Activated T-cell treated with anti-CD3 and anti-CD28 coated beads, Interleukin-2, amount 50 U/mL, for 72 hours (primary cell): ENCODE measurements at places on chromosomes 6 and 20. TPM values are rescaled to one million over a fixed set of nuclear protein-coding genes. Genes with fewer than 3 reads are reported as not detected.
A peak's percentile ranks its signal among the peaks of the same experiment; 100 is the strongest.

- H3K4me1 ChIP-seq: peaks cover 88% of the 10 kb centered on the region
- peak overlapping the region; percentile 97 for H3K27ac ChIP-seq
- peak; percentile 61 for DNase-seq
- peaks cover 32% of the 10 kb centered on the region for H3K36me3 ChIP-seq
These were observed 65.8 kb downstream of the ADTRP start for GRCh38 chr6:11712760-11713159.

- H3K36me3 ChIP-seq: no peaks in the 10 kb centered on the region
- no peak for DNase-seq
- no peak overlapping the region for H3K4me3 ChIP-seq
- no peaks in the 10 kb centered on the region for H3K4me1 ChIP-seq
- no peak overlapping the region for H3K27ac ChIP-seq
- no peaks in the 10 kb centered on the region for H3K27me3 ChIP-seq
These were observed 1237.5 kb upstream of the MAP3K7 start for GRCh38 chr6:91824331-91824730.

DNA sequence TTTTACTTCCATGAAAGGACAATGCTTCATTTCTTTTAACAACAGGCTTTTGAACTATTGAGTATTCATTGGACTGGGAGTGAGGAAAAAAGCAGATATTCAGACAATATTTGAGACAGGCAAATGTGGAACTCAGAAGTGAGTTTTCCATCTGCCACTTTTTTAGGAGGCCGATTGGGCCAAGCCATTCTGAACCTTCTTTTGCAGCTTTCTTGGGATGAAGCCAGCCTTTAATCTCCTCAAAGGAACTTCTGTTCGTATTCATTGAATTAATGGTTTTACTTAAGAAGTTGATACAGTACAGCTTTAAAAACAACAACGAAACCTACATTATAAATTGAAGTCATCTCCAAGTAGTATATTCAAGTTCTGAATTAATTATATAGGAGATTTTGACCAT lies 187.1 kb upstream of the RNF217 start:
- no peaks in the 10 kb centered on the region for H3K4me1 ChIP-seq
- H3K27me3 ChIP-seq: no peaks in the 10 kb centered on the region
- no peaks in the 10 kb centered on the region for H3K36me3 ChIP-seq
- H3K4me3 ChIP-seq: no peak overlapping the region
- no peak overlapping the region for H3K27ac ChIP-seq

DNA sequence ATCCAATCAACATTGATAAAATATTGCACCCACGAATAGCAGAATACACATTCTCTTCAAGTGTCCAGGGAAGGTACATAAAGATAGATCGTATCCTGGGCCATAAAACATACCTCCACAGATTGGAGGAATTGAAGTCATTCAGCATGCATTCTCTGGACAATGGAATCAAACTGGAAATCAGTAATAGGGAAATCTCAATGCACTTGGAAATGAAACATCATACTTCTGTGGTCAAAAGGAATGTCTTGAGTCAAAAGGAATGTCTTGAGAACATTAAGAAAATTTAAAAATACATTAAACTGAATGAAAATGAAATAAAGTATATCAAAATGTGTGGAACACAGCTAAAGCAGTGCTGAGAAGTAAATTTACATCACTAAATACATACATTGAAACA lies 138.8 kb downstream of the TFAP2A start:
- no peaks in the 10 kb centered on the region for H3K36me3 ChIP-seq
- no peaks in the 10 kb centered on the region for H3K27me3 ChIP-seq
- H3K4me1 ChIP-seq: no peaks in the 10 kb centered on the region
- no peak overlapping the region for H3K4me3 ChIP-seq
- H3K27ac ChIP-seq: no peak overlapping the region

DNA sequence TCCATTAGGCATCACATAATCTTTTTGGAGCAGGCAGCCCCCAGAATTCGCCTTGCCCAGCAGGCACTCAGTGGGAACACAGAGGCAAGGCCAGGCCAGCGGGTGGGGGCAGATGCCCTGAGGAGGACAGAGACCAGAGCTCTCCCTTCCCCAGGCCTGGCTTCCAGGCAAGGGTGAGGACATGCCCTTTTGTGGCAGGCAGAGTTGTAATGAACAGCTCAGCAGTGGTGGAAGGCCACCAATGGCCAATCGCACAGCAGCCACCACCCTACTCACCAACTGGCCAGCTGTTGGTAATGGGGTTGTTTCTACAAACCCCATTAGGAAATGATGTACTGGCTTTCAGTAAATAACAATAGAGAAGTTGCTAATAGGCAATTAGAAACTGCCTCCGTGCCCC lies 15.4 kb upstream of the DDO start:
- no peak overlapping the region for H3K4me3 ChIP-seq
- H3K27me3 ChIP-seq: peaks cover 8% of the 10 kb centered on the region
- H3K4me1 ChIP-seq: no peaks in the 10 kb centered on the region
- DNase-seq: no peak
- H3K27ac ChIP-seq: no peak overlapping the region

- H3K4me1 ChIP-seq: no peaks in the 10 kb centered on the region
- no peak for DNase-seq
- H3K36me3 ChIP-seq: no peaks in the 10 kb centered on the region
- peaks cover 6% of the 10 kb centered on the region for H3K27me3 ChIP-seq
These were observed 596.0 kb downstream of the EPM2A start for GRCh38 chr6:145139140-145139850.

DNA sequence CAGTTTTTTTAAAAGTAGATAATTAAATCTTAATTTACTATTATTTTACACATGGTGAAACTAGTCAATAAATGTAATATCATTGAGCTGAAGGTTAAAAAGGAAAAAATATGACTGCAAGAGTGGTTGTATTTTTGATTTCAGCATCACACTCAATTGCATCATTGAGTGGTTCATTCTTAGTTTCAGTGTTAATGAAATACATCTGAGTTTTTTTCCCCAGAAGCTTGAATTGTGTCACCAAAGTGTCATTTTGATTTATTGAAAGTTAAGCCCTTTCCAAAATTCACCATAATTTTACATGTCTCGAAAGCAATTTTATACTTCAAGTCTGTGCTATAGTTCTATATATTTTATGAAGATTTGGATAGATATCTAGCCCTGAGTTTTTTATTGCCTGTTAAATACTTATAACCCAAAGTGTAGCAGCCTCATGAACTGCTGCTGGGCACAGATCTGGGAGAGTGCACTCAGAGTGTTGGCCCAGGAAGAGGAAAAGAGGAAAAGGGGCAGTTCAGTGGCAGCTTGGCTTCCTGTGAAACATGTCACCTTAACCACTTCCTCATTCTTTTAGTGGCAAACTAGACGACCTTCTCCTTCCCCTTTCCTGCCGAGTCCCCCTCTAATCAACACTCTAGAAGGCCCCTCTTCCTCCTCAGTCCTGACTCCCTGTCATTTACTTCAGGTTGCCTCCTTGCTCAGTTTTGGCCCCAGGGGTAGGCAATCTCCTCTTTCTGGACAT lies 140.7 kb downstream of the ESR1 start:
- DNase-seq: no peak
- H3K27me3 ChIP-seq: no peaks in the 10 kb centered on the region
- H3K4me3 ChIP-seq: no peak overlapping the region
- H3K36me3 ChIP-seq: peaks cover 4% of the 10 kb centered on the region
- H3K4me1 ChIP-seq: peaks cover 12% of the 10 kb centered on the region

- H3K4me3 ChIP-seq: no peak overlapping the region
- DNase-seq: no peak
- no peak overlapping the region for H3K27ac ChIP-seq
- H3K36me3 ChIP-seq: no peaks in the 10 kb centered on the region
- no peaks in the 10 kb centered on the region for H3K27me3 ChIP-seq
These were observed 384.8 kb downstream of the ADGRB3 start for GRCh38 chr6:69019832-69020231.

DNA sequence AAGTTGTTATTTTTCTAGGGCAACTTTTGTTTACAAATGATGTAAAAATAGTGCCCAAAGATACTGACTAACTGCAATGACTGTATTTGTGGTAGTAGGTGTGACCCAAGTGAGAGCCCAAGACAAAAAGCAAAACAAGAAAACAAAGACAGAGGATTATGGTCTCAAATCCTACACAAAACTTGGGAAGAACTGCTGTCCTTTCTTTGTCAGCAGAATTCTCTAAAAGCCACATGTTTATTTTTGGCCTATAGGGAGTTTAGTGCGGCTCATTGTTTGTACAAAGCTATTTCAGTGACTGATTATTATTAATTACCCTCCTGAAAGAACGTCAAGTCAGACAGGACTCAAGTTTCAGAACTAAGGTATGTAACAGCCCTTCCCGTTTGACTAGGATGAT lies 509.2 kb upstream of the SLC35B3 start:
- no peak for DNase-seq
- H3K27ac ChIP-seq: no peak overlapping the region
- no peak overlapping the region for H3K4me3 ChIP-seq
- no peaks in the 10 kb centered on the region for H3K36me3 ChIP-seq

GRCh38 chr6:155936551-155936950 lies 480.9 kb upstream of the NOX3 start:
- H3K27me3 ChIP-seq: no peaks in the 10 kb centered on the region
- DNase-seq: no peak
- H3K27ac ChIP-seq: no peak overlapping the region
- H3K4me1 ChIP-seq: no peaks in the 10 kb centered on the region

- no peak overlapping the region for H3K27ac ChIP-seq
- no peak overlapping the region for H3K4me3 ChIP-seq
- H3K36me3 ChIP-seq: peaks cover 16% of the 10 kb centered on the region
- no peak for DNase-seq
- H3K27me3 ChIP-seq: no peaks in the 10 kb centered on the region
These were observed 7.2 kb downstream of the ACTR5 start for GRCh38 chr20:38755324-38755910.

GRCh38 chr20:18004384-18005031 lies 35.7 kb downstream of the MGME1 start:
- H3K36me3 ChIP-seq: no peaks in the 10 kb centered on the region
- no peaks in the 10 kb centered on the region for H3K4me1 ChIP-seq

DNA sequence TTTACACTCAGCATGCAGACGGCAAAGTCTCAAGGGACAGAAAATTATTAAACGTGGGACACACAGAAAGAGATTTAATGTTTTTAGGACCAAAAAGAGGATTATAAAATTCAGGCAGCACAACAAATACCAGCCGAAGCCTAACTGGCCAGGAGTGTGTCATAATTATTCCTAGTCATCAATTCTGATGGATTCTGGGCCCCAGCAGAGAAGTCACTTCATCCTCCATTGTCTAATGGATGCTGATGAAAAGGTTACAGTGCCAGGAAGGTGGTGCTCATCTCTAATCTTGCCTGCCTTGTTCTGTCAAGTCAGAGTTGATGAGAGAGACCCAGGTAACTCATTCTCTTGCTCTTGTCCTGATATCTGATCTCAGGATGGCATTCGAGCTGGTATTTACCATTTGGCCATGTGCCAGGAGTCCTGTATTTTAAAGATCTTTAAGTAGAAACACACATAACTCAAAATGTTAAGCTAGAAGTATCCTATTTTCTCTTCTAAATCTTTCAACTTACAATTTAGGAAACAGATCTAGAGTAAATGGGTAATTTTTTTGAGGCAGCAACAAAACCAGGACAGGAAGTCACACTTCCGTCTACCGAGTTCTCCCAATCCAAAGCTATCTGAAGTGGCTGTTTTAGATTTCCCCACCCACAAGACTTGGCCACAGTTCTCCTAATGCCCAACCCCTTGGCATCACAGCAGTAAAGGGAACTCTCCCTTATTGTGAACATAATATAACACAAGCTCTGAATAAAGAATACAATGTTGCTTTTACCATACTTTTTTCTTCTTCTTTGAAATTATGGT lies 50.0 kb downstream of the ADAT2 start:
- peaks cover 7% of the 10 kb centered on the region for H3K27me3 ChIP-seq
- H3K27ac ChIP-seq: no peak overlapping the region
- no peak overlapping the region for H3K4me3 ChIP-seq
- H3K36me3 ChIP-seq: no peaks in the 10 kb centered on the region

DNA sequence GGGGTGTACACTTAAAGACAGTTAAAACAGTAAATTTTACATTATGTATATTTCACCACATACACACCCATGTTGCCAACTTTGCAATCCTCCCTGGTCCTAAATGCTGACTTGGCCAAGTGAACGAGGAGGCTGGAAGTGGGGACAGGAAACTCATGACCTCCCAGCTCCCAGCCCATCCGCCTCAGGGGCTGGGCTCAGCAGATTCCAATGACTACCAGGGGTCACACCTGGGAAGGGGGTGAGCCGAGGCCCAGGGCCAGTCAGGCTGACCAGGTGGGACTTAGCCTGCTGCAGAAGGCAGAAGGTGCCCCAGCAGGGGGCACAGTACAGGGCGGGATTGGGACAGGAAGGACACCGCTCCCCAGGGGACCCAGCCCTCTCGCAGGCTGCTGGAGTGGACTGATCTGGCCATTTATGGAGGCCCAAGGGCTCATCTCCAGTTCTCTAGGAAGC lies 2.4 kb downstream of the SIGLEC1 start:
- H3K36me3 ChIP-seq: no peaks in the 10 kb centered on the region
- no peak overlapping the region for H3K4me3 ChIP-seq
- no peak for DNase-seq
- H3K4me1 ChIP-seq: no peaks in the 10 kb centered on the region
- peaks cover 8% of the 10 kb centered on the region for H3K27me3 ChIP-seq
- no peak overlapping the region for H3K27ac ChIP-seq

- H3K36me3 ChIP-seq: no peaks in the 10 kb centered on the region
- H3K4me1 ChIP-seq: peaks cover 18% of the 10 kb centered on the region
- H3K4me3 ChIP-seq: peak overlapping the region; percentile 97
- H3K27ac ChIP-seq: peak overlapping the region; percentile 95
- no peaks in the 10 kb centered on the region for H3K27me3 ChIP-seq
- DNase-seq: peak; percentile 44
These were observed 995 bp downstream of the ZFP64 start for GRCh38 chr20:52190437-52191131.

GRCh38 chr6:149867876-149868640 lies 3.9 kb upstream of the LRP11 start:
- H3K4me3 ChIP-seq: no peak overlapping the region
- peaks cover 1% of the 10 kb centered on the region for H3K4me1 ChIP-seq
- peaks cover 21% of the 10 kb centered on the region for H3K27me3 ChIP-seq
- DNase-seq: no peak

DNA sequence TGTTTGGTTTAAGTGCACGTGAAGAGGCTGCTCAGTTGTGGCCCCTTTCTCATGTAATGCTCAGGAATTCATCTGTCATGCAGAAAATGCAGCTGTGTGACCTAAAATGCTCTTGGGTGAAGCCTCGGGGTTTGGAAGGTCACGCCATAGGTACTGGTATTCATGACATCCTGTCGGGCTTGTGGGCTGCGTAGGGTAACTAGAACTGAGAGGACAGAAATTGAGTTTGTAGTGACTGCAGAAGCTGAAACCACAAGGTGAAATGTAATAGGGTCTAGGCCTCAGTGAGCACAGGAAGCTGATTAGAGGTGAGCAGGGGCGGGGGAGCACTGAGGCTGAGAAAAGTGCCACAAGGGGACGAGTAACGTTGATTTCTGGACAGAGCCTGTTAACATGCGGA lies 128.8 kb downstream of the SOBP start:
- H3K36me3 ChIP-seq: no peaks in the 10 kb centered on the region
- peak overlapping the region; percentile 2 for H3K27ac ChIP-seq
- H3K27me3 ChIP-seq: no peaks in the 10 kb centered on the region
- DNase-seq: peak; percentile 63
- H3K4me3 ChIP-seq: peak overlapping the region; percentile 61

The GFOD1 gene
- 5.2 TPM for total RNA-seq

The GJA10 gene
- total RNA-seq: not detected

The NANP gene
- total RNA-seq: 4.3 TPM

The BTN1A1 gene
- 0.10 TPM for total RNA-seq

The SLC52A3 gene
- not detected for total RNA-seq

The ABHD16B gene
- total RNA-seq: not detected

The MAP7 gene
- total RNA-seq: 1.4 TPM

The ACTL10 gene
- 1.8 TPM for total RNA-seq

The TREM1 gene
- total RNA-seq: 1.5 TPM

The ZBTB12 gene
- 0.88 TPM for total RNA-seq

The SLPI gene
- total RNA-seq: not detected

The GPR6 gene
- not detected for total RNA-seq

The PTK7 gene
- total RNA-seq: 7.8 TPM

The CST3 gene
- 0.22 TPM for total RNA-seq

The HNF4A gene
- total RNA-seq: not detected

The TXNDC5 gene
- 42.0 TPM for total RNA-seq
